ENCODE measurements at places on chromosomes 13 and 19.
A peak's percentile ranks its signal among the peaks of the same experiment; 100 is the strongest.

- DNase-seq = no peak
Measured at GRCh38 chr13:25493931-25494640, 122.3 kb downstream of the ATP8A2 start.

GRCh38 chr13:99361197-99361596, 54.0 kb upstream of the GPR183 start:
- DNase-seq = peak; percentile 49

DNA sequence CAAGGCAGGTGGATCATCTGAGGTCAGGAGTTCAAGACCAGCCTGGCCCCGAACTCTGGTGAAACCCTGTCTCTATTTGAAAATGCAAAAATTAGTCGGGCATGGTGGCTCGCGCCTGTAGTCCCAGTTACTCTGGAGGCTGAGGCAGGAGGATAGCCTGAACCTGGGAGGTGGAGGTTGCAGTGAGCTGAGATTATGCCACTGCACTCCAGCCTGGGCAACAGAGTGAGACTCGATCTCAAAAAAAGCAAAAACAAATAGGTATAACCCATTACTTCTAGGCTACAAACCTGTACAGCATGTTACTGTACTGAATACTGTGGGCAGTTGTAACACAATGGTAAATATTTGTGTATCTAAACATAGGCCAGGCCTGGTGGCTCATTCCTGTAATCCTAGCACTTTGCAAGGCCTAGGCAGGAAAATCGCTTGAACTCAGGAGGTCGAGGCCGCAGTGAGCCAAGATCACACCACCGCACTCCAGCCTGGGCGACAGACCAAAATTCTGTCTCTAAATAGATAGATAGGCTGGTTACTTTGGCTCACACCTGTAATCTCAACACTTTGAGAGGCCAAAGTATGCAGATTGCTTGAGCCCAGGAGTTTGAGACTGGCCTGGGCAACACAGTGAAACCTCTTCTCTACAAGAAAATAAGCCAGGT, 63.5 kb downstream of the MYO9B start:
- DNase-seq = no peak

DNA sequence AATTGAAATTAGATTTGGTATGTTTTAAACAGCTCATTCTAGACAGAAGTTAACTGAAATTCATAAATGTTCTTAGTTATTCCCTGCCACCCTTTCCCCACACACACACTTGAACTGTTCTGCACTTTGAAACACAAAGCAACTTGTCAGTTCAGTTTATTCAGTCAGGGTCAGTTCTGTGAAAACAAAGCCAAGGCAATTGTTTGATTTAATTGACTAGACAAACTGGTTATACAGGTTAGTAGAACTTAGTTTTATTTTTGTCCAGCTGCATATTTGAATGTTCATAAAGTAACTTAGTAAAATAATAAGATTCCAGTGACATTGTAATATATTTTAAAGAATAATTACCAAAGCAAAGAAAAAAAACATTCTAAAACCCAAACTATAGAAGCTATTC, 98.3 kb upstream of the KLF5 start:
- DNase-seq = no peak

DNA sequence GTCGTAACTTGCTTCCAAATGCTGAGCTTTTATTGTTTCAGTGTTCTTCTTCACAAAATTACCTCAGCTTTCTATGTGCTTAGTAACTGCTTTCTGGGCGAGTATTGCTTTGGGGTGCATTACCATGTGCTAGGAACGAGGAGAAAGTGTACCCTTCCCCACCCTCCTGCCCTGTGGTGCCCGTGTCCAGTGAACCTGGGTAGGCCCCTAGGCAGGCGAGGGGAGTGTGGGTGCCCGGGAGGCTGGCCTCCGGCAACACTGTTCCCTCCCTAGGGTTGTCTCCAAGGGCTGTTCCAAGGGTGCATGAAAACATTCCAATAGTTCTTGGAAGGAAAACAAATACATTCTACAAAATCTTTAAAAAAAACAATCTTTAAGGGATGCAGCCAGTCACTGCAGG, 216.5 kb upstream of the SOX1 start:
- DNase-seq = no peak
